ENCODE measurements at places on chromosomes 12 and 14. TPM values are rescaled to one million over a fixed set of nuclear protein-coding genes. Genes with fewer than 3 reads are reported as not detected.

ACVRL1 gene
- 7.1 TPM for total RNA-seq

RPL36AL gene
- 85.2 TPM for total RNA-seq

ESPL1 gene
- 0.73 TPM for total RNA-seq

OR10G3 gene
- not detected for total RNA-seq

CMA1 gene
- not detected for total RNA-seq

OTUB2 gene
- 1.1 TPM for total RNA-seq

ZC2HC1C gene
- 2.0 TPM for total RNA-seq

FAM186B gene
- 1.2 TPM for total RNA-seq

KERA gene
- not detected for total RNA-seq

NINJ2 gene
- total RNA-seq, result 16.1 TPM

MANSC4 gene
- total RNA-seq, result not detected

YY1 gene
- 34.2 TPM for total RNA-seq

MMP19 gene
- 2.2 TPM for total RNA-seq

PTPRQ gene
- 0.30 TPM for total RNA-seq

IAPP gene
- 0.25 TPM for total RNA-seq

CEBPE gene
- not detected for total RNA-seq

RNU6-7 gene
- total RNA-seq, result not detected

TAS2R42 gene
- not detected for total RNA-seq

LMNTD1 gene
- total RNA-seq, result not detected

WSCD2 gene
- total RNA-seq, result not detected

VWF gene
- total RNA-seq, result 6.4 TPM

AICDA gene
- total RNA-seq, result not detected

SYCP3 gene
- total RNA-seq, result not detected

RPL10L gene
- not detected for total RNA-seq

CCDC177 gene
- 0.08 TPM for total RNA-seq

IFNG gene
- 0.63 TPM for total RNA-seq

KLRD1 gene
- 0.53 TPM for total RNA-seq

BCDIN3D gene
- 3.2 TPM for total RNA-seq
